ENCODE measurements at places on chromosomes 11 and 22.

GRCh38 chr11:10454878-10455631, at the start of gene AMPD3:
AMPD3 (plus strand) TSS chr11:10455264; CDS start chr11:10461520, 6,256 bp downstream.
- DNase-seq: peak; percentile 59

DNA sequence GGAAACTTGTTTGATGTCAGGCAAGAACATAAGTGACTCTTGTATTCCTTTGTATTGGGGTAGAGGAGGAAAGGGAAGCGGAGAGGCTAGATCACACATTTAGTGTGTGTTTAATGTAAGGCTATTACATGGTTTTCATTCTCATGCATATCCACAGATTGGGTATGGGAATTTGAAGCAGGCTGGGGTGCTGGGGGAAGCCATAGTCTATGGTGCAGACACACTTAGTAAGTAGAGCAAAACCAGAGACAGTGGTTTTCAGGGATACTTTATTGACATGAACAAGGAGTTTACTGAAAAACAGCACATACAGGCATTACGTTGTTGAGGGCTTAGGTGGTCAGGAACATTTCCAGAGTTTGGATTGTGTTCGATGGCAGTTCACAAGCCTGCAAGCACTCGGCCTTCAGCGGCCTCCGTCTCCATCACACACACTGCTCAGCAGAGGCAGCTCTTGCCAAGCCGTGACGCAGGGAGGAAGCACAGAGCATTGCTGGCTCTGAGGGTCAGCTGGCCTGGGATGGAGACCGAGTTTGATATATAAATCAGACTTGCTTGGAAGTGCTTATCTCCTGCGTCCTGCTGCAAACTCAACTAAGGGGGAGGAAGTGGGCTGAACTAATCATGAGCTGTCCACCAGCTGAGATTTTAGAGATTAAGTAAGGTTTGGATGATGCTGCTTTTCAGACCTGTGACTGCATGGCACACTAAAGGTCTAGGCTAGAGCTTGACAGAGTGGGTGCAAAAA, 25.3 kb downstream of the SCN3B start:
- DNase-seq: no peak

DNA sequence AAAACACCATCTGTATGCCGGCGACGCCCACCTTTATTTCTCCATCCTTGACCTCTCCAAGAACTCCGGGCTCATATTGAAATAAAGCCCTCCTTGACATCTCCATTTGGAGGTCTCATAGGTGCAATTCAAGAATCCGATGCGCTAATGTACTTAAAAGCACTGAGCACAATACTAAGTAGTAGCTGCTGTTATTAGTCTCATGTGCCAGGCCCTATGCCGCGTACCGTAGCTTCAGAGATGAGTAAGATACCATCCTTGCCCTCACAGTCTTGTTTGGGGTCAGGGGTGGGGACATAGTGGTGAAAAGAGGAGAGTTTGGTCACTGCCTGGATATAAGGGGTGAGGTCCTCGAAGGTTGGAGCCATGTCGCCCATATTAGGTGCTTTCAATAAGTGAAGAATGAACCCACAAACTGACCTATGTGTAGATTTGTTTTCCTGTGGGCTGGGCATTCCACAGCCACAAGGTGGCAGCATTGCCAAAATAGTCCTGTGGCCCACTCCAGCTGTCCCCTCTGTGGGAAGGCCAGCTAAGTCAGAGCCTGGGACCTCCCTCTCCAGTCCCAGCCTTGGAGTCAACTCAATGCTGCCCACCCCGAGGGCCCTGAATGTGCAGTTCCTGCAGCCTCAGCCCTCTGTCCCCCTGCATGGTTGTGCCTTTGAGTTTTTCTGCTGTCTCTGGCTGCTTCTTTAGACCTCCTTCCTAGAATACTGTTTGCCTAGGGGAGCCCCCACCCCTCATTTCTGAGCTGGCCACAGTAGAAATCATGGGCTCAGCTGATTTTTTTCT, 6.5 kb downstream of the DCPS start:
- DNase-seq: peak; percentile 84

GRCh38 chr22:32603651-32604540, 129.3 kb downstream of the FBXO7 start:
- DNase-seq: no peak

- no peak for DNase-seq
Observed at GRCh38 chr11:10021563-10021962, 272.5 kb downstream of the SBF2 start.

DNA sequence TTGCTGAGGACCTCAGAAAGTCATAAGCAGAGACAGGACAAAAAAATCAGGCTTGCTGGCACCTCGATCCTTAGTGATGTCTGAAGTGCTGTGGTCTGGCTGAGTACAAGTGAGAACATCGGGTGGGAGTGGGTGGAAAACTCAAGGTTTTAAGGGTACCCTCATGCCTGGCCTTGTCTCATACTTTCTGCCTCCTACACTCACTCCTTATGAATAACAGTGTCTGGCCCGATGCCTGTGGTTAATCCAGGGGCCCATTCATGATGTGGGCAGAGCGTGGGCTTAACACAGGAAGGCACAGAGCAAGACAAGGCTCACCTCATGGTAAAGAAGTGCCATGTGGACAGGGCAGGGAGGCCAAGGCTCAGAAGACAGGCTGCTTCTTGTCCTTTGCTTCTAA, 11.0 kb upstream of the UCP3 start:
- DNase-seq: peak; percentile 79

DNA sequence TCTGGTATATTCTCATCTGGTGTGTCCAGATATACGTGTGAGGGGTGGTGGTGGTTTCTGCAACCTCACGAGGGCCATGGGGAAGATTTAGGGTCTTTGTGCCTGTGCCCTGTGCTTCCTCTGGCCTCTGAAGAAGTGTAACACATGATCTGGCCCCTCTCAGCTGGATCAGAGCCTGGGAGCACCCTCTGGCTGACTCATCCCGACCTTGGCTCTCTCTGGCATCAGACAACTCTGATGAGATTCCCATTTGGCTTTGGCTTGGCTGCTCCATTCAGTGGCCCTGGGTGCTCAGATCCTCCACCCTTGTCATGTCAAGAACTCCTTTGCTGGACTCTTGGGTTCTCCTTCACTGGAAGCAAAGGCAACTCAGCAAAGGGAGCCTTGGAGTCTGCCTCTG, 45.2 kb downstream of the RASSF10 start:
- no peak for DNase-seq

- DNase-seq: no peak
Observed at GRCh38 chr11:2561696-2562581, 117.1 kb downstream of the KCNQ1 start.

- no peak for DNase-seq
Observed at GRCh38 chr11:47971501-47971900, 8.9 kb upstream of the PTPRJ start.

GRCh38 chr11:65026810-65027209, 429 bp upstream of the SNX15 start:
- no peak for DNase-seq

GRCh38 chr11:122653916-122654585, 1.5 kb upstream of the UBASH3B start:
- DNase-seq: no peak

DNA sequence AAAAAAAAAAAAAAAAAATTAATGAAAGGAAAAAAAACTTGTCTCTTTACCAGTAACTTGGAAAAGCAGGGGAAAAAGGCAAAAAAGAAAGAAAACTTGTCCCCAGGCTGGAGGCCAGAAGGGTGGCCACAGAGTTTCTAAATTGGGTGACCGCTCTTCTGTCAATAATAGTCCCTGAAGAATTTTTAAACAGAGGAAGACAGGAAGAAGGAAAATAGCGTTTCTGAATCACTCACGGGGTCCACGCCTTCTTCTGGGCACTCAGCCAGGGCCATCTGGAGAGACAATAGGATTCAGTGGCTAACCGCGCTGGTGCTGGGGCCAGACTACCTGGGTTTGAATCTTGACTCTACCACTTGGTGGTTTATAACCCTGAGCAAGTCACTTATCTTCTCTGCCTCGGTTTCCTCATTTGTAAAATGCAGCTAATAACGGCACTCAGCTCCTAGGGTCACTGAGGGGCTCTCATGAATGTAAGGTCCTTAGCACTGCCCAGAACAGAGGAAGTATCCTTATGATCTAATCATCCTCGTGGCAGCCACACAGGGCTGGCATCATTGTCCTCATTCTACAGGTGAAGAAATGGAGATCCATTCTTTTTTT, 7.0 kb downstream of the C11orf86 start:
- no peak for DNase-seq

DNA sequence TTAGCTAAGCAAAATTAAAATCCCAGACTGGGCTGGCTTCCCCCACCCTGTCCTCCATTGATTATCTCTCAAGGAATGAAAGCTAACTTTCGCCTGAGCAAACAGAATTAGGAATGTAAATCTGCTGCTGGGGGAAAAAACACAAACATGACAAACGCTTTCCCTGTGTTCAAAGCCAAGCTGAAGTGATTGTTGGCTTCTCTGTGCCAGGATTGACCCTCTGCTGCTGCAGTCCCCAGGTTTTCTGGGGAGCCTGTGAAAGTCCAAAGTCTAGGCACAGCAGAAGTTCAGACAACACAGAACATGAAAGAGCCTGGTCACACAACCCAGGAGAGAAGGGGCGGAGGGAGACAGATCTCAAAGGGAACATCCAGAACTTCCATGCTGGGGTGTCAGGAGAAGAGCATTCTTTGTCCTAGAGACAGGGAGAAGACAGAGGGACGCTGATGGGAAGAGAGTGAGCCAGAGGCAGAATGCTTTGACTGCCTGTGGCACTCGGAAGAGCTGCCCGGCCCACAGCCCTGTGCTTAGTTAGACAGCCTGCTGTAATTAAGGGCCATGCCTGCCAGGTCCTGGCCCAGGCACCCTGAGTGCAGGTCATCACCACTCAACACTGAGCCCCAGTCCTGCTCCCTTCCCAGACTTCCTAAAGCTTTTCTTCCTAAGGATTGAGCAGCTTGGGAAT, 6.9 kb downstream of the PATZ1 start:
- DNase-seq: no peak

GRCh38 chr11:87819151-87819550, 356.1 kb downstream of the RAB38 start:
- no peak for DNase-seq

DNA sequence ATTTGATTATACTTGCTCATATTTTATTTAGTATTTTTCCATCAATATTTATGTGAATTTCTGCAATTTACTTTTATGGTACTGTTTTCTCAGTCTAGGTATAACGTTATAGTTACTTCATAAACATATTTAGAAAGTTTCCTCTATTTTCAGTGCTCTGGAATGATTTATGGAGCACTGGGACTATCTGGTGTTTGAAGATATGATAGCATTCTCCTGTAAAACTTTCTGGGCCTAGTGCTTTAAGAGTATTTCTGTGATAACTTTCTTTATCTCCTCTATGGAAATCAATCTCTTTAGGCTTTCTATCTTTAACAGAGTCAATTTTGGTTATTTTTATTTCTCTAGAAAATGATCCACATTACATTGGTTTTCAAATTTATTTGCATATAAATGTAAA, 85.1 kb downstream of the SOX6 start:
- no peak for DNase-seq

GRCh38 chr11:9838229-9838628, 174.4 kb downstream of the SWAP70 start:
- DNase-seq: no peak

DNA sequence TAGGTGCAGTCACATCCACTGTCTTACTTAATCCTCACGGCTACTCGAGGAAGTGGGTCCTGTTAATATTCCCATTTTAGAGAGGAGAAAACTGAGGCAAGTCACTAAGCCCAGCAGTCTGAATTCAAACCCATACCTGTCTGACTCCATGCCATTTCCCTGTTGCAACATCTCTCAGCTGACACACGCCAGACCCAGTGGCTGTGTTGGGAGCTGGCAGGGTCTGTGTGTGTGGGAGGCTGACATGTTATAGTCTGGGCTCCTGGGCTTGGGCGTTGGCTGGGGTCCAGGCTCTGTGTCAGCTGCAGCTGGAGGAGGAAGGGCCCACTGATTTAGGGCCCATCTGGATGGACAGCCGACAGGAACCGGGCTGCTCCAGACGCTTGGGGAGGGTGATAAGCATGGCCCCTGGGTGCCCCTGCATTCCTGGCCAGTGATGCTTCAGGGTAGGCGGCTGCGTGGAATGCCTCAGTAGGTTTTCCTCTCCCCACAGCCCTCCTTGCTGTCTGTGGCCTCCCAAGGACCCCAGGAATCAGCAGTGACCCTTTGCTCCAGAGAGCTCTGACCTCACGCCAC, 562.5 kb downstream of the MN1 start:
- no peak for DNase-seq

DNA sequence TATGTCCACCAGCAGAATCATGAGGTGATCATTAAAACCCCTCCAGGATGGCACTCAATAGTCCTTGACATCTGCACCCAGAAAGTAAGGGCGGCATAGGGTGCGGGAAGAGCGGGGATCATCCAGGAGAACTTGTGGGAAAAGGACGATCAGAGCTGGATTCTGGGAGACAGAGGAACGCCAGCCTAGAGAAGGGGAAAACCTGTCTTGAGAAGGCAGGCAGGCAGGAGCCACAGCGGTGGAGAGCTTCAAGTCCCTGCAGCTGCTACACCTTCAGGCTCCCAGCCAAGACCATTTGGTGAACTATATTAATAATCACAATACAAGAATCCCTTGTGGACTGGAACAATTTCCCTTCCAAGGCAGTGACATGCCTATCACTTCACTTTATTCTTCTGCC, 134.3 kb downstream of the BUD13 start:
- no peak for DNase-seq

DNA sequence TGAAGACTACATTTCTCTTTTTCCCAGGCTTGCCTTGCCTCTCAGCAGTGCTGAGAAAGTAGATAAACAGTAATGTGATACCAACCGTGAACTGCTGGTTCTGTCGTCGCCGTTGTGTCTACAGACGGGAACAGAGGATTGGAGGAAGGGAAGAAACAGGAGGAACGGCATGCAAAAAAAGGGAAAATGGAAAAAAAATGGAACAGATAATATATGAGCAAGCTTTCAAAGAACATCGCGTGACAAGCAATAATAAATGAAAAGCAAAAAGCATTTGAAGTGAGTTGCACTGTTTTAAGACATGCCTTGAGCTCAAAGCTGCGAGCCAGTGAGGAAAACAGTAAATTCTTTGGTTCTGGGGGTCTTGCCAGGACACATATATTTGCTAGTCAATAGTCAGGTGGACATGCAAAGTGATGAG, 305.9 kb downstream of the CADM1 start:
- no peak for DNase-seq

DNA sequence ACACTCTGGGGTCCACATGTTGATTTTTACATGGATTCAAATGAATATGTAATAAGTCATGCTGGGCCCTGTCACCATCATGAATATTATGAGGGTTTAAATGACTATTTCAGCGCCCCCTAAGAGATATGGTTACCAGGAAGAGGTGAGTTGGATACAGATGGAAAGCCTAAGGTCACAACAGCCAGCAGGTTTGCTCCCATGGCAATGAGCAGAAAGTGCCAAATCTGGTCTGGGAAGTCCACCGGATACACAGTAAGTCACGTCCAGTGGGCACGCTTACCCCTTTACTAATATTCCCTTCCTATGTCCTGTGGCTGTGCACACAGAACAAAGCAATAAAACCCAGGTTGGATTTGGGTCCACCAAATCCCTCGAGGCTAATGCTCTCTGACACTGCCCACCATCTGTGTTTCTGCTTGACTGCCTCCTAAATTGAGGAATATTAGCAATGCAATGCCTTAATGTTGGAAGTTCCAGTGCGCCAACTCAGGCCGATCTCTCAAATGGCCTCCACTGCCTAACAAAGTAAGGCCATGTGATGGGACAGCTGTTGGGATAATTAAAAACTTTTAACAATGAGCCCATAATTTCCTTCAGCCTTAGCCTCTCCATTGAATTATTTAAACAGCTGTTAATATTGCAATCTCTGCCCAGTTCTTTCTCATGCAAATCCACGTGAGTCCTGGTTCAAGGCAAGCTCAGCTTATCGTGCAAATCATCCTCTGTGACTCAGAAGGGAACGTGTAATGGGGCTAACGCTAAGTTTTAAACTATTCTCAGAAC, 97.6 kb downstream of the SLC1A2 start:
- no peak for DNase-seq

Data from activated CD8-positive, alpha-beta memory T cell treated with anti-CD3 and anti-CD28 coated beads for 24 hours (primary cell).